ENCODE measurements at places on chromosomes 2 and 18.

- no peak for DNase-seq
Observed at GRCh38 chr2:182381225-182381624, 45.6 kb downstream of the PDE1A start.

DNA sequence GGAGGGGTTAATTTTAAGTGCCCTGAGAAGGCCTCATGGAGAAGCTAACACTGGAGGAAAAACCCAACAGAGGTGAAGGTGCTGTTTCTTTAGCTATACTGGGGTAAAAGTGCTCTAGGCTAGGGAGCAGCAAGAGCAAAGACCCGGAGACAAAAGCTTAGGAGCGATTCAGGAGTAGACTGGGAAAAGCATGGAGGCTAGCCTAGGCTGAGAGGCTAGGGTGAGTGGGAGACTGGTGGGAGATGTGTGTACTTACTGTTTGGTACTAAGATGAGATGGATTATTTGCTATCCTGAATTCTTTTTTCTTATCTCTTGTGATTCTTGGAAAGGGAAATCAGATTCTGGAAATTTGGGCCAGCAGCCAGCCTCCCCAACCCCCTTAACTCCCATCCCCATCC is 2.0 kb downstream of the GIGYF2 start:
- no peak for DNase-seq

GRCh38 chr18:43559507-43559906 is 282.2 kb upstream of the SYT4 start:
- no peak for DNase-seq

DNA sequence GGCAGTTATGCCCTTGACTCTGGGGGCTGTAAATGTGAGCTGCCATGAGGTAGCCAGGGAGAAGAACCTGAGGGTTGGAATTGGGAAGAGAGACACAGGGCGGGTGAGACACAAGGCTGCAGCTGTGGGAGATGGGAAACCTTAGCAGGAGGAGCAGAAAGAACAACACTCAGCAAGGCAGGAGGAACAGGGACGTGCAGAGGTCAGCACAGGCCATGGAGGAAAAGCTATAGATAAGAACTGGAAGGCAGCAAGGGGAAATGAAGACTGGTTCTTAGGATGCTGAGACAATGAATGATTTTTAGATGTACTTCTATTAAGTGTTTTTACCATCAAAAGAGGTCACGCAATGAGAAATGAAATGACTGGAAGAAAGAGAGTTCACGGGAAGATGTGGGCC is 80.2 kb downstream of the USP40 start:
- DNase-seq = no peak
